B cell (primary cell): ENCODE measurements at places on chromosomes 3 and 15.

GRCh38 chr3:70182166-70182565 lies 130.3 kb downstream of the MDFIC2 start:
- no peak overlapping the region for H3K27ac ChIP-seq
- peaks cover 7% of the 10 kb centered on the region for H3K27me3 ChIP-seq
- H3K36me3 ChIP-seq, result no peaks in the 10 kb centered on the region
- DNase-seq, result no peak
- peaks cover 21% of the 10 kb centered on the region for H3K4me1 ChIP-seq

DNA sequence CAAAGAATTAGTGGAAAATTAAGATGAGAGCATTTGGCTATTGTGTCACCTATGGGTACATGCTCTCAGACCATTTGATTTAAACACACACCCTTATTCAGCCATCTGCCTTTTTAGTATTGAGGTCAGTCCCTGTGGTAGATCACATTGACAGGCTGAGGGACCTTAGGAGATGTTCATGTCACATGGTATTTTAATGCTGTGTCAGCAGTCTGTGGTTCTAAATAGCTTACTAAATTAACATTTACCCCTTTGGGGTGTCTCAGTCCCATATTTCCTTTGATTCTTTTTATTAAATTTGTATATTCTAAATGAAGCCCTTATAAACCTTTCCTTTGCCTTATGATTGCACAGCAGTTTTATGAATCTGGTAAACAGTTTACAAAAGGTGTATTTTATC lies 2.3 kb downstream of the RBM5 start:
- H3K4me3 ChIP-seq, result no peak overlapping the region
- DNase-seq, result no peak
- H3K27me3 ChIP-seq, result no peaks in the 10 kb centered on the region

DNA sequence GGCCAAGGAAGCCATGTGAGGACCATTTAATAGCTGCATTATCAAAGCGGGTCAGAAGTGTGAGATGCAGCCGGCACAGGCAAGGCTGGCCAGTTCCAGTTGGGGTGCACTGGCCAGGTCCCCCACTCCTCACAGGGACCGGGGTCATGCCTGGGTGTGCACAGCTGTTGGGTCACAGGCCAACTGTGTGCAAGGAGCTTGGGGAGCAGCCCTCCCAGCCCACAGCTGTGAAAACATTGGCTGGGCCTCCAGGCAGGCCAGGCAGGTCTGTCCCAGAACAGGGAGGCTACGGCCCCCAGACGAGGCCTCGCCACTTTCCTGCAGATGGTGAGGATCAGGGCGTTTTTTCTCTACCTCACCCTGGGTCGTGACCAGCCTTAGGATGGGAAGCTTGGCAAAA lies 521.0 kb downstream of the NTRK3 start:
- no peaks in the 10 kb centered on the region for H3K36me3 ChIP-seq
- no peak overlapping the region for H3K4me3 ChIP-seq
- no peaks in the 10 kb centered on the region for H3K27me3 ChIP-seq
- H3K27ac ChIP-seq, result no peak overlapping the region

GRCh38 chr3:47113669-47114365 lies 50.1 kb downstream of the SETD2 start:
- H3K36me3 ChIP-seq, result peaks cover 10% of the 10 kb centered on the region
- peak; percentile 52 for DNase-seq
- H3K27me3 ChIP-seq, result no peaks in the 10 kb centered on the region
- no peak overlapping the region for H3K27ac ChIP-seq
- H3K4me3 ChIP-seq, result no peak overlapping the region

GRCh38 chr3:172189213-172189612 lies 149.8 kb downstream of the FNDC3B start:
- no peaks in the 10 kb centered on the region for H3K27me3 ChIP-seq
- no peak overlapping the region for H3K27ac ChIP-seq
- H3K4me1 ChIP-seq, result no peaks in the 10 kb centered on the region
- no peak overlapping the region for H3K4me3 ChIP-seq
- H3K36me3 ChIP-seq, result no peaks in the 10 kb centered on the region
- DNase-seq, result no peak

DNA sequence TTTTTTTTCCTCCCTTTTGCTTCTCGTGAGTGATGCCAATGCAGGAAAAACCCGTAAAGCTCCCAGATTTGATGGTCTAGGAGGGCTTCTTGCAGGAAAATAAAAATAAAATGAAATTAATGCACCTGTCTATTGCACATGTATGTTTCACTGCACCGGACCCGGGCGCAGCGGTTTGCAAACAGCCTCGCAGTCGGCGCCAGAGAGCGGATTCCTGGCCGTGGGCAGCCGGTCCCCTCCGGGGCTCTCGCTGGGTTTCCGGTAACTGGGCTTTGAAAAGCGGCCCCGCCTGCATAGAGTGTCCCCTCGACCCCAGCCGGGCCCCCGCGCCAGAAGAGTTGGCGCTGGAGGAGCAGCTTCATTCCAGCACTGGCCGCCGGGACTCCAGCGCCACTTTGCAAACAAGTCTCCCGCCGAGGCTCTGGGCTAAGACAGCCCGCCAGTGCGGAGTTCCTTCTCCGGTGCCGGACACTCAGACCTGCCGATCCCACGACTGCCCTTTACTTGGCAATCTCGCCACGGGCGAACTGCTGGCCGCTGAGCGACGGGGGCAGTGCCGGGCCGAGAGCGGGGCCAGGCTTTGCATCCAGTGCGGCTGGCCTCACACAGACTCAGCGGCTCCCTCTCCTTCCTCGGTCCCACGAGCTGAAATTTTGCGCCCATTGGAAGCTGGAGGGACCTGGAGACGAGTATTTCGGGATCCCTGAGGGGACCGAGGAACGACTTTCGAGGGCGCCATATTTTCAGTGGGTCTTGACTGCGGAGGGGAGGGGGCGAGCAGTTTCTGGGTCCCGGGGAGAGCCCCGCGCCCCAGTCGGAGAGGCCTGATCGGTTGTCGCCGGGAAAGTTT lies 225.9 kb upstream of the C2CD4B start:
- no peak overlapping the region for H3K27ac ChIP-seq
- peaks cover 22% of the 10 kb centered on the region for H3K4me1 ChIP-seq
- peak; percentile 40 for DNase-seq
- H3K27me3 ChIP-seq, result peaks cover 11% of the 10 kb centered on the region
- H3K36me3 ChIP-seq, result no peaks in the 10 kb centered on the region
- H3K4me3 ChIP-seq, result peak overlapping the region; percentile 98

GRCh38 chr3:45551214-45552010 lies 43.1 kb upstream of the LIMD1 start:
- H3K27me3 ChIP-seq, result no peaks in the 10 kb centered on the region
- no peak overlapping the region for H3K4me3 ChIP-seq
- no peak overlapping the region for H3K27ac ChIP-seq
- no peaks in the 10 kb centered on the region for H3K36me3 ChIP-seq
- DNase-seq, result no peak

DNA sequence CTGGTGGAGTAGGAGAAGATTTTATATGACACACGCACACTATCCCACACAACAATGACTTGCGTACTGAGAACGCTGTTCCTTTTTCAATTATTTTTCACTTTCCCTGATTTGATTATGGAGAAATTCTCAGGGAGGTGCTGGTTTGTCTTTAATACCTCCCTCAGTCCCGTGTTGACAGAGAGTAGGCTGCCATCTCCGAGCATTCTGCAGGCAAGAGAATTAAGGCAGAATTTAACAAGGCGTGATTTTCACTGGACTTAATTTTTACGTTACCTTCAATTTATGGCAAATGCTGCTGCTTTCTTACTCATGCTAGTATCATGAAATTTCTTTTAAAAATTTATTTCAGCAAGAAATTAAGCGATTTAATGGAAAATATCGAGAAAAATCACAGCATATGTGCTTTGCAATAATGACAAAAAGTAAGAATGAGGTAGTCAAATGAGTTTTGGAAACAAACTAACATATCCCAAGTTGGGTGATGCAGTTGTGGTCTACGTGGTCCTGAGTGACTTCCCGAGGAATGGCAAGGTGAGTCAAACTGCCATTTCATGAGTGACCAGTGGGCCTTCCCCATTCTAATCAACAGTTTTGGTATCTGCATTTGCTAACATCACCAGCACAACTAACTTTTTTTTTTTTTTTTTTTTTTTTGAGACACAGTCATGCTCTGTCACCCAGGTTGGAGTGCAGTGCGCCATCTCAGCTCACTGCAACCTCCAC lies 16.9 kb downstream of the DNASE1L3 start:
- H3K4me3 ChIP-seq, result no peak overlapping the region
- H3K27me3 ChIP-seq, result no peaks in the 10 kb centered on the region
- DNase-seq, result no peak
- H3K4me1 ChIP-seq, result peaks cover 25% of the 10 kb centered on the region
- H3K27ac ChIP-seq, result no peak overlapping the region

DNA sequence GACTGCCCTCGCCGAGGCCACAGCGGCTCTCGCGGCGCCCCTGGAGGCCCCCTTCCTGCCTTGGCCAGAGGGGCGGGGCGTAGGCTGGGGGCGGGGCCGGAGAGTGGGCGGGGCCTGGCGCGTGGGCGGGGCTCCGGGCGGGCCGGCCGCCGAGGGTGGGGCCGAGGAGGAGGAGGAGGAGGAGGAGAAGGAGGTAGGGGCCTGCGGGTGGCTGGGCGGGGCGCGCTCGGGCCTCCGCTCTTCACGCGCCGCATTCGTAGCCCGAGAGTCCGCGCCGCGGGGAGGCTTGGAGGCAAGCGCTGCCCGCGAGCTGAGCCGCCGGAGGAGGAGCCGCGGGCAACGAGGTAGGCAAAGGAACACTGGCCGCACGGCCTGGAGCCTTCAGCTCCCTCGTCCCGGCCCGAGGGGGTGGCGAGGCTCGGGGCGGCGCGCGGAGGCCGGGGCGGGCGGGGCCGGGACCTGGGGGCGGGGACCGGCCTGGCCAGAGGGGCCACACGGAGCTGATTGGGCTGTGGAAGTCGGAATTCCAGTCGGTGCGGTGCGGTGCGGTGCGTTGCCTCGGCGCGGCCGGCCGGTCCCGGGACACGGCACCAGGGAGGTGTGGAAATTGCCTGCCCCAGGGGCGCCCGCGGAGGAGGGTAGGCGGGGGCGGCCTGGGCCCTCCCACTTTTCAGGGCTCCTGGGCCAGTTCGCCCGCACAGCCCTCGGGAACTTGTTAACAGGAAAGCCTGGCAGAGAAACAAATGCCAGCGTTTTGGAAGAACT lies at the start of gene PPP2R3A:
Gene PPP2R3A, plus strand, starts transcription at position 223 of the 765 bp plus-strand sequence. CDS start 35,771 bp downstream, outside the sequence.
- H3K4me1 ChIP-seq, result peaks cover 7% of the 10 kb centered on the region
- no peaks in the 10 kb centered on the region for H3K36me3 ChIP-seq
- no peak within 1 kb of the TSS for H3K27ac ChIP-seq
- DNase-seq, result peak; percentile 73
- peak within 1 kb of the TSS; percentile 42 for H3K4me3 ChIP-seq
- peaks cover 17% of the 10 kb centered on the region for H3K27me3 ChIP-seq

GRCh38 chr3:43194490-43195114 lies 88.7 kb upstream of the POMGNT2 start:
- DNase-seq, result no peak
- H3K4me3 ChIP-seq, result no peak overlapping the region
- H3K27me3 ChIP-seq, result peaks cover 4% of the 10 kb centered on the region
- no peaks in the 10 kb centered on the region for H3K36me3 ChIP-seq
- no peaks in the 10 kb centered on the region for H3K4me1 ChIP-seq

GRCh38 chr15:71496336-71496955 lies 313.9 kb upstream of the NR2E3 start:
- H3K36me3 ChIP-seq, result no peaks in the 10 kb centered on the region
- H3K27ac ChIP-seq, result no peak overlapping the region
- DNase-seq, result no peak
- no peak overlapping the region for H3K4me3 ChIP-seq
- H3K27me3 ChIP-seq, result no peaks in the 10 kb centered on the region
- H3K4me1 ChIP-seq, result no peaks in the 10 kb centered on the region

GRCh38 chr3:4996223-4996765 lies 17.1 kb downstream of the BHLHE40 start:
- H3K4me3 ChIP-seq, result no peak overlapping the region
- H3K27me3 ChIP-seq, result no peaks in the 10 kb centered on the region
- no peak for DNase-seq
- H3K36me3 ChIP-seq, result no peaks in the 10 kb centered on the region
- H3K4me1 ChIP-seq, result no peaks in the 10 kb centered on the region
- H3K27ac ChIP-seq, result no peak overlapping the region

- H3K4me3 ChIP-seq, result no peak overlapping the region
- no peak overlapping the region for H3K27ac ChIP-seq
- H3K4me1 ChIP-seq, result no peaks in the 10 kb centered on the region
- H3K27me3 ChIP-seq, result no peaks in the 10 kb centered on the region
- DNase-seq, result no peak
Measured at GRCh38 chr3:171436380-171436779, 23.8 kb downstream of the TNIK start.

GRCh38 chr3:184637705-184638104 lies 74.2 kb downstream of the MAGEF1 start:
- H3K36me3 ChIP-seq, result no peaks in the 10 kb centered on the region
- H3K4me1 ChIP-seq, result no peaks in the 10 kb centered on the region
- no peak overlapping the region for H3K27ac ChIP-seq
- no peak overlapping the region for H3K4me3 ChIP-seq
- DNase-seq, result no peak

DNA sequence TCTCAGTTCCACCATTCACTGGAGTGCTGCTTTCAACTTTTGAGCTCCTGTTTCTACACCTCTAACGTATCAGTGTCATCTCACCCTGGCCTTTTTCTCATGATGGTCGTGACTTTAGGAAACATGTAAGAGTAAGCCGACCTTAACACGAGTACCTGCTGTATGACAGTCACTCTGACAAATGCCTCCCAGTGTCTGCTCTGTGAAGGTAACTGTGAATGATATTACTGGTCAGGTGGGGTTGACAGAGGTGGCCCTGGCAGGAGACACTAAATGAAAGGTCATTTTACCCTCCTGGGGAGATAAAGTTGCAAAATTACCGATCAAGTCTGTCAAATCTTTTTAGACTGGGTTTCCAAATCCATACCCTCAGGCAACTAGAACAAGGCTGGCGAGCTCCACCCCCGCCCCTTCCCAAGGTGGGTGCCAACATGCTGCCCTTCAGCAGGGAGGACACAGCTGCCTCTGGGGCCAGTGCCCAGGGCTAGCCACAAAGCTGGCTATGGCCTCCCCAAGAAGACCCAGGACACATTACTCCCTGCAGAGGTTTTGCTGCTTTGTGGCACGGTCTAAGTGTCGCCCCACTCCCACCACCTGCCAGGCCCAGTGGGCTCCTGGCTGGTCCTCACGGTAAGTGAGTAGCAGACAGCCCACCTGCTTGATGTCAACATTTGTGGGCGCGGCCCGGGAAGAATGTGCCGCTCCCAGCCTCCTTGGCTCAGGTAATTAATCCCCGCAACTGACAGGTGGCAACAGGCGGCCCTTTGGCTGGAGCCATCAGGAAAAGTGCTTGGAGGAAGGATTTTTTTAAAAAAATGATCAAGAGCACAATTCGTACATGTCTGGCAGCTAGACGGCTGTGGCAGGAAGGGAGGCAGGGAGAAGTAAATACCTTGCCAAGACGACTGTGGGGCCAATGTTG lies 211.8 kb downstream of the TP63 start:
- no peaks in the 10 kb centered on the region for H3K4me1 ChIP-seq
- H3K27ac ChIP-seq, result no peak overlapping the region
- no peak overlapping the region for H3K4me3 ChIP-seq
